ENCODE measurements at places on chromosomes 6 and 20.
A peak's percentile ranks its signal among the peaks of the same experiment; 100 is the strongest.

DNA sequence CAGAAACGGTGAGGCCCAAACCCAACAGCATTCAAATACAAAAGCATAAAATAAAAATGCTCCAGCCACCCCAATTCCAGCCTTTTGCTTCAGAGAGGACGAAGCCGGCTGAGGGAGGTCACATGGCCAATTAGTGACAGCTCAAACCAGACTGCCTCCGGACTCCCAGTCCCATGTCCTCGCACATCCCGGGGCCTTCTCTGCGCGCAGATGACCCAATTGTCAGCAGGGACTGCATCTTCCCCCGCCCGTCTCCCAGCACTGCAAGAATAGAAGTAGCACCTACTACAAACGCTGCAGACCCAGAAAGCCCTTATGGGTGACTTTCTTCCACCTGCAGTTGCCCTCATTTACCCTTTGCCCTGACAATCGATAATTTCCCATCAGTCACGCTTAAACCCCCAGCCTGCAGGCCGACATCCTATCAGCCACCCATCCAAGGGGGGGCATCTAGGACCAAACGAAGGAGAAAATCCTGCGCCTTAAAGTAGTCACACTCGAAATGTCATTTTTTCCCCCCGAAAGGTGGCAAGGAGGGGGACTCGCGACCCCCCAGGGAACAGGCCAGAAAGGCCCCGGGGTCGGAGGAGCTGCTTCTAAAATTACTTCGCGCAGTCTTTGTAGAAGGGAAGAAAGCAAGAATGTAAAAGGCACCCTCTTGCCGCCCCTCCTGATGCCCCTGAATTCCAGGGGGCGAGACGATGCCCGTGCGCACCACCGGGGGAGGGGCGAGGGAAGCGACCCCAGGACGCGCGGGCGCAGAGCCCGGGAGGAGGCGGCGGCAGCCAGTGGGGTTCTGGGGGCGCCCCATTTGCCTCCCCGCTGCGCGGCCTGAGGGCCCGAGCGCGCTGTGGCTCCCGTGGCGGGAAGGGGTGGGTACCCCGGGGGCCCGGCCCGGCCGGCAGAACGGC is 792 bp downstream of the SLC23A2 start:
- DNase-seq: no peak

GRCh38 chr20:1469925-1470571 is 3.4 kb upstream of the NSFL1C start:
- DNase-seq: peak; percentile 92

DNA sequence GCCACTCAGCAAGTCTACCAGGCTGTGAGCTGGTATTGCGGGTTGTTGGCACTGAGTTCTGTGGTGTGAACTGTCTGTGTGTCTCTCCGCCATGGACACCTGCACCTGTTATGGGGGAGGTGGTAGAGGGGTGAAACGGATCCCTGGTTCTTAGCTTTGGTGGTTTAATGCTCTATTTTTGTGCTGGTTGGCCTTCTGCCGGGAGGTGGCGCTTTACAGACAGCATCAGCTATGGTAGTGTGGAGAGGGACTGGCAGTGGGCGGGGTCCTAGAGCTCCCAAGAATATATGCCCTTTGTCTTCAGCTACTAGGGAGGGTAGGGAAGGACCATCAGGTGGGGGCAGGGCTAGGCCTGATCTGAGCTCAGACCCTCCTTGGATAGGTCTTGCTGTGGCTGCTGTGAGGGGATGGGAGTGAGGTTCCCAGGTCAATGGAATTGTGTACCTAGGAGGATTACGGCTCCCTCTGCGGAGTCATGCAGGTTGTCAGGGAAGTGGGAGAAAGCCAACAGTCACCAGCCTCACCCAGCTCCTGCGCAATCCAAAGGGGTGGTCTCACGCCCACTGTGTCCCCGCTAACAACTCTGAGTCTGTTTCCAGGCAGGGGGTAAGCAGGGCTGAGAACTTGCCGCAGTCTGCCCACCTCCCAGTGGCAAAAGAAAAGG is 154.3 kb downstream of the CCDC170 start:
- DNase-seq: peak; percentile 13

DNA sequence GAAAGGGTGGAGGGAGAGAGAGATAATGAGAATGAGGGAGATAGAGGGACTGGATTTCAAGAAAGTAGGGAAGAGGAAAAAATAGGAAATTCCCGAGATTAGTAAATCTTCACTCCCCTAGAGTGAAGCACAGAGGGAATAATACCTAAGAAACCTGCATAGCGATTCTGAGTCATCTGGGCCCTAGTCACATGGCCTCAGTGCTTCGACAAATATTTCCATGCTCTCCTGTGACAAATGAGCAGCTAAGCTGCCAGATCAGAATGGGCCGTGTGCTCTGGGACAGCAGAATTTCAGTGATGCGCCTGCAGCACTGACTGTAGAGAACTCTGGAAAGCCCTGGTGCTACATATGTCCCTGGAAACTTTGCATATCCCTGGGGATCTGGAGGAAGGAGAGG is 48.6 kb upstream of the GRIK2 start:
- DNase-seq: peak; percentile 59

DNA sequence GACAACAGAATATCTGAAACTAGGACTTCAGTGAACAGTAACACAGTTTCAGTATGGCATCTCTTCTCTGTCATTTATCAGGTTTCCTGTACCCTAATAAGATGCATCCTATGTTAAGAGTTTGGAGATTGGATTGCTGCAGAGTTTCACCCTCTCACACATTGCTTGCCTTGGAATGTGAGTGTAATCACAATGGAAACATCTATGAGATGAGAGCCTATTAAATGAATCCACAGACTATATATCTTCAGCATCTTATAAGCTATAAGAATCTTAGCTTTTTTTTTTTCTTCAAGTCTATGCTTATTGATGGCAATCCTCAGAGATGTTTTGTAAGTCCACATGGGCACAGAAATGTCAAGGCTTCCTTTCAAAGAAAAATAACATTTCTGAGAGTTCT is 292.5 kb downstream of the PRKN start:
- no peak for DNase-seq

DNA sequence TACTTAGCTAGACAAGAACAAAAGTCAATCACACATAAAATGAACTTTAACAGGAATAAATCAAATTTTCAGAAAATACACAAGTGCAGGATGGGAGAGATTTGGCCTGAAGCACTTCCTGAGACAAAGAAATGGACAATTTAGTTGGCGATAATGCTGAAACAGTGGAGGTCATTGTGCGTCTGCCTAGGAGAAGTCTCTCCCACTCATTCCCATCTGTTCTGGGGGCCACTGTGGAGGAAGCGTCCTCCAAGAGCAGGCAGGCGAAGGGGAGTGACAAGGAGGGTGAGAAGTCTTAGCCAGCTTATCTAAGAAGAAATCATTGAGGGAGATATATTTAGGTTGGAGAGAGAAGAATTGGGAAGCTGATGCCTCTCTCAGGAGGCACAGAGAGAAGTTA is 10.2 kb upstream of the TMEM242 start:
- no peak for DNase-seq

DNA sequence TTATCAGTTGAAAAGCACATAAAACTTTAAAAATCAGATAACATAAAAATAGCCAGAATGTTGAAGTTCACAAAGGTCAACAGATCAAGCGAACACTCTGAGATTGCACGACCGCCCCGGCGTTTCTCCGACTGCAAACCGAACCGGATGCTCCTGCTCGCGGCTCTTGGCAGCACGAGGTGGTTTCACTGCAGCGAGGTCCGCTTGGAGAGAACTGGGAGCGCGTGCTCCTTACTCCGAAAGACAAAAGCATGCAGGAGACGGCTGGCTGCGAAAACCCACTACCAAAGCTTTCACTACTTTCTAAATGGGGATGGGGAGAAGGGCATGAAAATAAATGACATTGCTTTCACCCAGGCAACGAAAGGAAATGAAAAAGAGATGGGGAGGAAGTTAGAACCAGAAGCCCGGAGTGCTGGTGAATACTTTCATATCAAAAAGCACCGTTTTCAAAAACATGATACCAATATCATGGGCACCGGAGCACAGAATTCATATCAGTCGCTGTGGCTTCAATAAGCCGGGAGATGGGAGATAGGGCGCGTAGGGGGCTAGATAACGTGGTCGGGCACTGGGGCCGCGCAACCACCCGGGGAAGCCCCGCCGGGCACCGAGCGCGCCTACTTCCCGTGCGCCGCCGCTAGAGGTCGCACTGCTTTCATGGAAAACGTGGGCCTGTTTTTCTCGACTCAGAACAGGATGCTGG is 8.3 kb upstream of the ANKRD60 start:
- DNase-seq: peak; percentile 59

- no peak for DNase-seq
These were observed 161.9 kb downstream of the GMPR start for GRCh38 chr6:16400248-16400760.

DNA sequence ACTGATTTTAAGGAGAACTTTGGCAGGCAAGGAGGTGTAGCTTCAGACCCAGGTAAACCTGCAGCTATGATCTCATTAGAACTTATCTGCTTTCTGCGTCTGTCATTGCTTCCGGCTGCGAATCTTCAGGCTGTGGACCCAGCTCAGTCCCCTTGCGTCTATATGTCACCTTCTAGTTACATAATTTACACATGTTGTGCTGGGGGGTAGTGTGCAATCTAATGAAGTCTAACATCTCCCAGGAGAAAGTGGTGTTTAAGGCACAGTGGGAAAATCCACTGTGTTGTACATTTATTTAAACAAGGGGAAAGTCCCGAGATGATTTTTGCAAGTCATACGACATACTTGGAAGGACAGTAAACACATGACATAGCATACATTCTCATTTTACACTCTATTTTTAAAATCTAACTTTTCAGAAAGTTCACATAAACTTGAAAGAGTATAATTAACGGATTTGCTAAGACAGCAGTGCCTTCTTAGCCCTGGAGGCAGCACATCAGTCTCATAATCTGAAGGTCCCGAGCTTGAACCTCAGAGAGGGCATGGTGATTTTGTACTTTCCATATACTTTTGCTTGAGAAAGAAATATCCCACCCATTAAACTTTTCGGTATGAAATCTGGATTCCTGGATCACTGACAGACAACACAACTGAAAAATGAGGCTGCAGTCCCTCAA is 35.2 kb downstream of the GPX6 start:
- no peak for DNase-seq

DNA sequence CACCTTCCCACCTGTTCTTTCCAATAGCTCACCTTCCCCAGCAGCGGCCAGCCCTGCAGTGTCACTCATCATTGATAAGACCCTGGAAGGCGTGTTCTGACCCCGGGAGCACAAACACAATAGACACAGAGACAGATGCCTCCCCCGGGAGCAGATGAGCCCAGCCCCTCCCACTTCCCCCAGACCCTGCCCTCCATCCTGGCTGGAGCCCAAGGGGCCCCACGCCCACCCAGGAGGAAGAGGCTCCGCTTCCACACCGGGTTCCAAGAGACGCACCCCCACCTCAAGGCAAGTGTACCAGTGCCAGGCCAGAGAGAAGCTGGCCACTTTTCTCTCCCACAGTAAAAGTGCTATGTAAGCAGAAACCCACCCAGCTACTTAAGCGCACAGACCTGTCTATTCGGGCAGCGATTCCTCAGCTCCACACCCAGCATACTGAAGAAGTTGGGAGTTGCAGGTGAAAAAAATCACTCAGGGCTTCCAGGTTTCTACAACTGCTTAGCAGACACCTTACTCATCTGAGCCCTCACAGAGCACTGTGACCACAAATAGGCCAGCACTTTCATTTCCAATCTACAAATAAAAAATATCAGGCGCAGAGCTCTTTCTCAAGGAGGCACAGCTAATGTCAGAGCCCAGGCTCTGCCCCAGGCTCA is 93.4 kb upstream of the NXT1 start:
- no peak for DNase-seq

- no peak for DNase-seq
These were observed 6.1 kb downstream of the COL21A1 start for GRCh38 chr6:56241124-56241802.

GRCh38 chr6:166494757-166495486 is 91.6 kb downstream of the RAMACL start:
- DNase-seq: no peak

GRCh38 chr6:16518265-16518664 is 243.0 kb downstream of the ATXN1 start:
- DNase-seq: no peak

GRCh38 chr6:110395221-110395620 is 20.2 kb downstream of the DDO start:
- no peak for DNase-seq

- peak; percentile 16 for DNase-seq
These were observed 11.2 kb downstream of the PPP1R14C start for GRCh38 chr6:150153905-150154492.

DNA sequence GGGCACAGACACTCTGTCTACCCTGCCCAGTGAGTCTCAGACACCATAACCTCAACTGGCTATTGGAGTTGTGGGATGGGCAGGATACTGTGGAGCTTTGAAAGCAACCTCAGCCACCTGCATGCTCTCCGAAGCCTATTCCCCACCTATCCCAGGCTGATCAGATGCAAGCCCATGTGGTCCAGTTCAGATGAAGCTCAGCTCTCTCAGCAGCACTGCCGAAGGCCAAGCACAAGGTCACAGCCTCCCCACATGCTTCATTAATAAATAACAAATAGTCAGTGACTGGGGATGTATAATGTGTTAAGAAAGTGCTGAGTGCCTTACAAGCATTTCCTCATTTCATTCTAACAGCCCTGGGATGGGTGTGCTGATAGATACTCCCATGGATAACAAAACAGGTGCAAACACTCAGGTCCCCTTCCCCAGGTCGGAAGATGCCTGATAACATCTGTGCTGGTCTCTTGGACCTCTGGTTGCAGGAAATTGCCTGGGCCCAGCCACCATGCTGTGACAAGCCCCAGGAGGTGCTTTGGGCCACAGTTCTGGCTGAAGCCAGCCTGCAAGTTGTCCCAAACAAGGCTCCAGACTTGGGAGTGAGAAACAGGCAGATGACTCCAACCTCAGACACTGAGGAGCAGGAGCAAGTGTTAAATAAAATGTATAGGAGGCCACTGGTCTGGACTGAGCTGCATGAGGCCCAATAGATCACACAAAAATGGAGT is 3.7 kb downstream of the ACSS1 start:
- DNase-seq: no peak
